NCI-H1105 treated with DMSO at 0.1 percent for 48 hours (cell line): ENCODE measurements at places on chromosomes 11 and 22.

GRCh38 chr11:12053606-12054361 lies 45.4 kb upstream of the DKK3 start:
- DNase-seq: no peak

- DNase-seq: no peak
Observed at GRCh38 chr22:46976143-46976542, 213.7 kb downstream of the TBC1D22A start.

- DNase-seq: no peak
Observed at GRCh38 chr11:35631891-35632290, 13.6 kb downstream of the FJX1 start.

DNA sequence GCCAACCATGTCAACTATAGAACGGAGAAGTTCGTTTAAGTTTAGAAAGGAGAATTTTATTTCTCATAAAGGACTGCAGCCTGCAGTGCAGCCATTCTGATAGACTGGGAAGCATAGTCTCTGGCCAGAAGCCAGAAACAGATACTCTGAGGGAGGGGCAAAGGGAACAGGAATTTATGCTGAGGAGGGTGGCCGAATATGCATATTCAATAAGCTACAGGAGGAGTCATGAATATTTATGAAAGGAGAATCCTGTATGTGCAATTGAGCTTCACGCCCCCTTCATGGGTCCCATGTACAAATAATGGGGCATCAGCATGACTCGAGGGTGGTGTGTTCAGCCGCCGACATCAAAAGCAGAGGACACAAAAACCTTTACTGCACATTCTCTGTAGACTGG lies 199.9 kb downstream of the CWF19L2 start:
- no peak for DNase-seq

DNA sequence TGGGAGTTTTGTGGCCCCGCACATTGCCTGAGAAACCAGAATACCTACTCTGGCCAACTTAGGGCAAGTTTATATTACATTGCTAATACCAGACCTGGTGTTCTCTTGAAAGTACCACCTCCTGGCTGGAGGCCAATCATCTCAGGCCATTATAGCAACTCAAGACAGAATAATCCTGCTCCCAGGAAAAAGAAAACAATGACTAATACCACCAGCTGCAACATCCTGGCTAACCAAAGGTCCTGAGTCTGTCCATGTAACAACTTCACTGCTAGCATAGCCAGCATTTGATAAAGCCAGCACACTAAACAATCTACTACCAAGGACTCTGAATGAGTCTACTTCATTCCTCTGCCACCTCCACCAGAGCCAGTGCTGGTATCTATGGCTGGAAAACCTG lies 1298.7 kb upstream of the CNTN5 start:
- DNase-seq: peak; percentile 31

GRCh38 chr11:46294365-46295309 lies 17.2 kb downstream of the CREB3L1 start:
- no peak for DNase-seq

- no peak for DNase-seq
Observed at GRCh38 chr11:34332524-34332923, 25.3 kb downstream of the ABTB2 start.

GRCh38 chr11:109784536-109784935 lies 308.7 kb upstream of the ZC3H12C start:
- DNase-seq: no peak

DNA sequence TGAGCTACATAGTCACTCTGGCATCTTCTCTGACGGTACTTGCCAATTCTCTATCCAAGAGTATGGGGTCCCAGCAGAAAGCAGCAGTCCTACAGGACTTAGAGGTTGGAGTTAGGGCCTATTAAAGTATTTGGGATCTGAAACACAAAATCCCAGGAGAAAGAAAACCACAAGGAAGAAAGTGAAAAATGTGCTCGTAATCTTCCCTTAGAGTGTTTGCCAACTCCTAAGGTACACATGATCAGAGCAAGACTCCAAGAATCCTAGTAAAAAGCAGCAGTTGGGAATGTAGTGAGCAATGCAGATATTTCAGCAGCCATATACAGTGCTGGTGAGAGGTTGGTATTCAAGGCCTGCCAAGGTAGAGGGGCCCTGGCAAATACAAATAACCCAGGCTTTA lies 71.6 kb downstream of the EXT2 start:
- no peak for DNase-seq

DNA sequence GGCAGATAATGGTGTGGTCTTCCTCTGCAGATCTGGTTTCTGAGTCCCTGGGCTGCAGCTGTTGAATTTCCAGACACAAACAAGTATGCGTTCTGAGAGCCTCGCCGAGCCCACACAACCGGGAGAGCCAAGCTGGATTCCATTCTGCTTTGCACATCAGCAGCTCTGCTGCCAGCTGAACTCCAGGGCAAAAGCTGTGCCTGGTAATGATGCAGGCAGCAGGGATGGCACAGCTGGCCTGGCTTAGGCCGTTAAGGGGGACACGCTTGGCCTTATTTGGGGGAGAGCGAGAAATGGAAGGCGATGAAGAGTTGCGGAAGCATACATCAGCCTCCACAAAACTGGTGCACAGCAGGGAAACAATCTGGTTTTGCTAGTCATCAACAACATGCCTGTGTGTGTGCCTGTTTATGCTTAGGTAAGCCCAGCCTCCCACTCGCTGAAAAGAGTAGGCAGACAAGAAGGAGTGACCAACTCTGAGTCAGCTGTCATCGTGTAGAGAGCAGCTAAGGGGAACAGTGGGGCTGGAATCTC lies 25.1 kb downstream of the ADAMTS8 start:
- peak; percentile 71 for DNase-seq
